ENCODE measurements at places on chromosomes 3 and 15. TPM values are rescaled to one million over a fixed set of nuclear protein-coding genes. Genes with fewer than 3 reads are reported as not detected.

Gene MED12L
- total RNA-seq: 2.2 TPM

Gene PARP9
- total RNA-seq: 29.2 TPM

Gene CHRNA7
- not detected for total RNA-seq

Gene GORASP1
- 44.5 TPM for total RNA-seq

Gene PLSCR5
- not detected for total RNA-seq

Gene GRK7
- total RNA-seq: not detected

Gene TP53BP1
- total RNA-seq: 81.6 TPM

Gene NR1I2
- not detected for total RNA-seq

Gene C3orf85
- total RNA-seq: not detected

Gene CNTN3
- 0.36 TPM for total RNA-seq

Gene KIF23
- total RNA-seq: 8.3 TPM

Gene CYP11A1
- total RNA-seq: 2.1 TPM
